ENCODE measurements at places on chromosomes 6 and 20.

DNA sequence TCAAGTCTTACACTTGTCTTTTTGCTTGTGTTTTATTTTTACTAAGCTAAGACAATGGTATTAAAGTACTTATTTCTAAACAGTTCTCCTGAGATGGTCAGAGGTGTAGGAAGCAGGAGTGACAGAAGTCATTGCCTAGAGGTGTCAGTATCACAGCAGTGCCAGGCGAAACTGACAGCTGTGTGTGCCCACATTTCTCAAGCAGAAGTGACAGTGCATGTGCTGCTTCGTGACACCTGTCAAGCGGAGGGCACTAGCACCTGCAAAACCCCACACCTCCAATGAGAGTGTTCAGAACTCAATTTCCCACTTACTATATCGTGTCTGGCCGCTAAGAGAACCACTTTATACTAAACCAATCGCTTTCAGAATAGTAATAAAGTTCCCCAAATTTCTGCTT lies 82.8 kb downstream of the SLC23A2 start:
- no peak for DNase-seq

GRCh38 chr6:2147766-2148448 lies 97.5 kb downstream of the GMDS start:
- DNase-seq, result no peak

DNA sequence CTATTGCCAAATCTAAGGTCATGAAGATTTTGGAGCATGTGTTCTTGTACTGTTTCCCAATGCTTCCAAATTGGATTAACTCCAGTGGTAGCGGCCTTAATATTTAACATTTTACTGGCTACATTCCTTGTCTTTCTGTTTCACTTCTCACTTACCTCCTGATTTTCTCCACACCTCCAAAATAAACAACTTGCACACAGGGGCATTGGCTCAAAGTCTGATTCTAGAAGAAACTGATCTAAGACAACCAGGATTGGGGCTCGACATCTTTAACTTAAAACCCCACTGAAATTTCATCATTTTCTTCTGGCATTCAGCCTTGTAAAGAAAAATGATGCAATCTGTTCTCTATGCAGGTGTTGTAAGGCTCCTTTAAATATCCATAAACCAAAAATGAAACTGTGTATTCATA lies 557.9 kb upstream of the ID4 start:
- DNase-seq, result no peak

- DNase-seq, result peak; percentile 54
Measured at GRCh38 chr6:34207695-34208443, 28.8 kb upstream of the HMGA1 start.

DNA sequence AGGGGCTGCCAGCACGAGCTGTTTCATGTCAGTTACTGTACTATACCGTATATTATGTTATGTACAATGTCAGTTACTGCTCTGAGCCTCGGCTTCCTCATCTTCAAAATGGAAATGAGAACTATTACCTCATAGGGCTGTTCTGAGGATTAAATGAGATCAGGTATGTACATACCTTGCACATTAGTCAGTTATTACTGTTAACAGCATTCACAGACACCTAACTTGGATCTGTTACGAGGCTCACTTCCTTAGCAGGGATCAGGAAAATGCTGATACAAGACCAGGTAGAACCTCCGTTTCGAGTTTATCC lies 69.7 kb upstream of the TBC1D7 start:
- DNase-seq, result no peak

- no peak for DNase-seq
Measured at GRCh38 chr6:80098392-80098791, 8.1 kb upstream of the BCKDHB start.

DNA sequence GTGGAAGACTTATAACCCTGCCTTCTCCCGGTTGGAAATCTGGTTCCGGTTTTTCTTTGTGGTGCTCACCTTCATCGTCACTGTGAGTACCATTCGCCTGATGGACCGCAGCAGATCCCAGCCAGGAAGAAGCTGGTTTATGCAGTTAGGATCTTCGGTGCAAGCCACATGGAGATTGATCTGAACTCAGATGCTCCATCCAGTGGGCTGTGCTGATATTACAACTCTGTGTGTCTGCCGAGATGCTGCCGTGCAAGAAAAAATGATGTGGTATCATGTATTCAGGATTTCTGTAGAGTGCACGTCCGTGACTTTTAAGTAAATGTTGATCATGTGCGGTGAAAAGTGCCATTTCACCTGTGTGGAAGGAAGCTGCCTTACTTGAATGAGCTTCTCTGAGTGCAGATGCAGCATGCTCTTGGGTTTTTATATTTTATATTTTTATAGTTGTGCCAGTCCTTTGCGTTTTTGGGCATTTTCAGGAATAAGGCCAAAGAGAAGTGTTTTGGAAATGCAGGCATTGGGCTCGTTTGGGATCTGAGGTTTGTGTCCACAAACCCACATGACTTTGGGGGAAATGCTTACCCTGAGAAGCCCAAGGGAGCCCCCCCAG lies 39.2 kb downstream of the DYNLT1 start:
- DNase-seq, result peak; percentile 64

DNA sequence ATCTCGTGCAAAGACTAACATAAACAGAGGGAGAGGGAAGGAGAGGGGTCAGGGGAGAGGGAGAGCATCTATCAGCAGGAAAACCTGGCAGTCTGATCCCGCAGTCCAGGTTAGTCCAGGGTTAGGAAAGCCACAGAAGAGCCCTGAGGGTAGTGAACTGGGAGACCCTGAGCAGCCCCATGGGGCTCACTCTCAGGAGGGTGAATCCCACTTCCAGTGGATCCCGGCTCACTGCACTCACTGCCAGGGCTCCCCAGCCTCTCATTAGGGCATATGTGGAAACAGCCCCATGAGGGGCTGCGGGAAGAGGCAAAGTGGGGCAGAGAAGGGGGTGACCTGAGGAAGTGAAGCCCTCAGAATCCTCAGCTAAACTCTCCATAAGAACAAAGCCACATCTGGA lies 329.9 kb downstream of the UBE3D start:
- DNase-seq, result no peak

DNA sequence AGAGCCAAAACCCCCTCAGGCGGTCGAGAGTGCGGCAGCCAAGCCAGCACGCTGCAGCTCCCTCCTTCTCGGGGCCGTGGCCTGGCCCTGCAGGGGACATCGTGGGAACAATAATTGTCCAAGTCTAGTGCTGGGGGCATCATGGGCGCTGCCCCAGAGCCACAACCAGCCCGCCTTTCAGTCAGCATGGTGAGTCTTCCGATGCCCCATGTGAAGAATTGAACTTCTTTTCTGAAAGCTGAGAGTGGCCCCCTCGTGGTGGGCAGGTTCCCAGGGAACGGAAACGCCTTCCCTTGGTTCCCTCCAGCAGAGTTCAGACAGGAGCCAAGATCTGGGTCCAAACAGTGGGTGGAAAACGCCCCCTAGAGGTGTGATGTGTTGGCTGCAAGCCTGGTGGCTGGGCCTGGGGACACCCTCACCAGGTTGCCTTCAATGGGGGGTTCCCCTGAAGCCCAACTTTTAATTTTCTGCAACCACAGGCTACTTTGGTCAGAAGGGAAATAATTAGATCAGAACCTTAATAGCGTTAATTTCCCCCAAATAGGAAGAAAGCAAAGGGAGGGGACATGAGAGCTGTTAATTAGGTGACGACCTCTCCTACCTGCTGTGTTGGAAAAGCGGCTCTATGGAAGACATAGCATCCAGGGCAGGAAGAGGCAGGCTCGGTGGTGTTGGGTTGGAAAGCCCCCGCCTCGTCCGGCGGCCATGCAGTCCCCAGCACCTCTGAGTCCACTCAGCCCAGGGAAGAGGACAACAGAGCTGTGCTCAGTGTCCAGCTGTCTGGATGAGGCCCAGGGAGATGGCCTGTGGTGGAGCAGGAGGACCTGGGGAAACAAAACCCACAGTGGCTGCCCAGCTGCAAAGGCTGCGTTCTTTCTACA lies 4.7 kb upstream of the MRGBP start:
- DNase-seq, result peak; percentile 84

DNA sequence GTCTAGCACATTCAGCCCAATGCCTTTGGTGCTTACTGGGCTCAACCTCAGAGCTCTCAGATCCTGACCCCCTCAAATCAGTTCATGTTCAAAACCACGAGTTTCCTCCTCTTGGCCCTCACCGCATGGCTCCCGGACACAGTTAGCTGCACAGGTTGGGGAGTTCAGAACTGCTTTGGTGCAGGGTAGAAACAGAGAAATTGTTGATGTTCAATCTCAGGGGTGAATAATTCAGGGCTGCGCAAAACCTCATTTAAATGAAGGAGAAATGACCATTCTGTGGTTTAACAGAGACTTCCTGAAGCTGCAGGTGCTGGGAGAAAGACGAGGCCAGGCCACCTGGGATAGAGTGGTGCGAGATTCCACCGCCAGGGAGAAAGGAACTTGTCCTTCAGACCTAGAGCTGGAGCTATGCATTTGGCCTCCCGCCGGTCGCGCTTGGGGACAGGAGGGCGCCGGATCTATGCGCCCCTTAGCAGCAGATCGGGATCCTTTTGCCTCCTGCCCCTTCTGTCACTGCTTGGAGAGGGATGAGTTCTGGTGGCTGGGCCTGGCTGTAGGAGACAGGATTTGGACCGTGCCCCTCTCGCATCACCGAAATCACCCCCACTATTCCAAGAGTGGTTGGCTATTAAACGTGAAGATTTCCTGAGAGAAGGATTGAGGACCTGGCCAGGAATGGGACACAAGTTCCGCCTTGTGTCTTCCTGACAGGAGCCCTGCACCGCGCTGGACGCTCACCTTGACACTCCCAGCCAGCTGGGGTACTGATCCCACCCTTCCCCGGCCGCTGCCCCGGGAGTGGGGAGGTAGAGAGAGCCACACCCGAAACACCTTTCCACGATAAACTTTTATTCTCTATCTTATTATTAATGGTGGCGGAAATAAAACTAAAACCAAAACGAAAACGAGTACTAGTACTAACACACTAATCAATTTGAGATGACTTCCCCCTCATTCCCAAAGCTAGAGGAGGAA lies 767 bp upstream of the PAX1 start:
- DNase-seq, result no peak

DNA sequence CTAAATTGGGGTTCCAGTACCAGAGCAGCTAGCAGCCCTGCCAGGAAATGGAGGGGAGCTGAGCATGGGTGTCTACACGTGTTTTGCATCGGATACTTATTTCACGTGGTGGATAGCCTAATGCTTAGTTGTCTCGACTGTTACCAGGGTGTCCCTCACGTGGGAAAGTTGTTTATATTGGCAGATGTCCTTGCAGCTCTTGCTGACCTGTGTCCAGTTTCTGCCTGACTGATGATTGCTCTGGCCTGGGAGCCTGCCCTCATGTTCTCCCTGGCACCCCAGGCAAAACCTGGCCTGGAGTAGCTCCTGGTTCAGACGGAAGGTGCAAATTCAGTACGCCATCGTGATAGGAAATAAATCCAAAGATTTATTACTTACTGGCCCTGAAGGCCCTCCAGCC lies 11.8 kb upstream of the FERMT1 start:
- no peak for DNase-seq

DNA sequence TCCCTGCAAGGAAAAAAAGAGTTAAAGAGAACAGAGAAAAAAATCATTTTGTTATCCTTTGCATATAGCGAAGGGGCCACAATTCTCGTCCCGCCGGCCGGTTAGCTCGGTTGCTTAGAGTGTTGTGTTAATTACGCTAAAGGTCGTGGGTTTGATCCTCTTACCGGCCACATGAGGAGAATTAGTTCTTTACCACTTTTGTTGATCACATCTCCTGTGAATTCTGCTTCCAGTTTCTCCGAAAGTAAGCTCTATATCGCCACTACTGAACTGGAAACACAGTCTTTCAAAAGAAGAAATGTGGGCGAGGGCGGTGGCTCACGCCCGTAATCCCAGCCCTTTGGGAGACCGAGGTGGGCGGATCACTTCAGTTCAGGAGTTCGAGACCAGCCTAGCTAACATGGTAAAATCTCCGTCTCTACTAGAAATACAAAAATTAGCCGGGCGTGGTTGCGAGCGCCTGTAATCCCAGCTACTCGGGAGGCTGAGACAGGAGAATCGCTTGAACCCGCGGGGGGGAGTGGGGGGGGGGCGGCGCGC lies 13.4 kb downstream of the PRSS16 start:
- DNase-seq, result no peak

DNA sequence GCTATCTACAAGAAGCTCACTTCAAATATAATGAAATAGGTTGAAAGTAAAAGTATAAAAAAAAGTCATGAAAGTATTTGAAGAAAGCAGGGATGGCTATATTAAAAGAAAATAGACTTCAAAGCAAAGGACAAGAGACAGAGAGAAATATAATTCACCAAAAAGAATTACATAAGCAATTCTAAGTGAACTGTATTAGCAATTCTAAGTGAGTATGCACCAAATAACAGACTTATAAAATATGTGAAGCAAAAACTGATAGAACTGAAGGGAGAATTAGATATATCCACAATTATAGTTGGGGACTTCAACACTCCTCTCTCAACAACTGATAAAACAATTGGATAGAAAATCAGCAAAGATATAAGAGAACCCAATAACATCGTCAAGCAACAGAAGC lies 38.8 kb upstream of the ID4 start:
- no peak for DNase-seq

- DNase-seq, result no peak
Measured at GRCh38 chr6:85403331-85404015, 46.4 kb upstream of the NT5E start.

GRCh38 chr6:109672175-109672574 lies 18.8 kb downstream of the AK9 start:
- DNase-seq, result no peak

DNA sequence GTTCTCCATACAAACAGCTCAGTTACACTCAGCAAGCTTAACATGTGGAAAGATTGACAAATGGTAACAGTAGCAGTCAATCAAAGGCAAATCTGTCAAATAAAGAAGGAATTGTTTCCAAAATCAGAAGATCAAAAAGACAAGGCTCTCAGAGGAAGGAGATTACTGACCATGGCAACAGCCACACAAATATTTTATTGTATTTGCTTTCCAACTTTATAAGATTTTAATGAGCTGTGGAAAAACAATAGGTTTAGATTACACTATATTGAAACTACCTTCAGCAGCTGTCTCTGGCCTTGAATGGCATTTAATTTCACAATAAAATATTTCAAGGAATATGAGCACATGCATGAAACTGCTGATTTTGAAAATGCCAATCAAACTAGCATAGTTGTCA lies 1143.9 kb upstream of the GJE1 start:
- DNase-seq, result no peak

- DNase-seq, result no peak
Measured at GRCh38 chr20:13991311-13991710, 897 bp upstream of the SEL1L2 start.

DNA sequence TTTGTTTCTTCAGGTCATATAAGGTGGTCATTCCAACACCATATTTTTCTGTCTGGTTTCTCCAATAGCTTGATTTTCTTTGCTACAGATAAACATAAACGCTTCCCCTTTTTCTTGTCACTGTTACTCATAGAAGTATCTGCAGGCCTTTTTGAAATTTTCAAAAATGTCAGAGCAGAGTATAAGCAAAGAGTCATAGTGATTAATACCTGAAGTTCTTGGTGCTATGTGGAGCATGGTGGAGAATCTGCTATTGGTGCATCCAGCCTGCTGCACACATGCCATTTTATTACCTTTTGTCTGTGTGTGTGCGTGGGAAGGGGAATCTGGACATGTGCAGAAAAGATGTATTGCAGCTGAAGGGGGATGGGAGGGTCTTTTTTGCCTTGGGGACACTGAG lies 19.7 kb downstream of the STX11 start:
- DNase-seq, result no peak

Measured in stimulated activated naive CD8-positive, alpha-beta T cell treated with anti-CD3 and anti-CD28 coated beads, Interleukin-15, Interleukin-2, amounts not matched to agents 100 U/mL and 50 U/mL, for 24 hours (primary cell).